ENCODE measurements at places on chromosomes 6 and 20.

GRCh38 chr6:12608016-12608860 is 108.3 kb upstream of the PHACTR1 start:
- no peak for DNase-seq

GRCh38 chr20:43702502-43702901 is 24.3 kb downstream of the GTSF1L start:
- DNase-seq = no peak

DNA sequence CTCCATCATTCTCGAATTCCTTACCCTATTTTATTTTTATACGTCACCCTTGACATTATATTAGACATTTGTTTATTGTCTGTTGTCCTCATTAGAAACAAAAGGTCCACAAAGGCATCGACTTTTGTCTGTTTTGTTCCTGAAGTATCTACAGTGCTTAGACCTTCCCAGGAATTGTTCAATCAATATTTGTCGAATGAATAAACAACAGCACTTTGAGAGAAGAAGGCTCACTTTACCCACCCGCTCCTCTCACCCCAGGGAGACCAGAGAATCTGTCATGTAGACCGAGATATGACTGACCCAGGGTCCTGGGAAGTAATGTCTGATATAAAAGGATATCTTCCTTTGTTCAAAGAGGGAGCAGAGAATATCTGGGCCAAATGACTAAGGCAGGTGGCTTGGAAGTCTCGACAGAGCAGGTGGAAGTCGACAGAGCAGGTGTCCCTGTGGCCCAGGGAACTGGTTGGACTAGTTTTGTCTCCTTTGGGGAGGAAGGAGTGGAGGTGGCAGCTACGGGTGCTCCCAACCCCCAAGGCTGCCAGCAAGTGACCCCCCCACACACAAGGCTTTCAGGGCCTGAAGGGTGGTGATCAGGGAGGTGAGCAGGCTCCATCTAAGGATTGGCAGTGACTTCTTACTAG is 14.8 kb upstream of the CHMP4B start:
- no peak for DNase-seq

GRCh38 chr20:44489223-44489622 is 13.5 kb downstream of the TTPAL start:
- DNase-seq = no peak

GRCh38 chr6:56649782-56650181 is 7.1 kb upstream of the DST start:
- no peak for DNase-seq

- DNase-seq = peak; percentile 54
These were observed 4.9 kb downstream of the BTBD3 start for GRCh38 chr20:11922561-11922960.

DNA sequence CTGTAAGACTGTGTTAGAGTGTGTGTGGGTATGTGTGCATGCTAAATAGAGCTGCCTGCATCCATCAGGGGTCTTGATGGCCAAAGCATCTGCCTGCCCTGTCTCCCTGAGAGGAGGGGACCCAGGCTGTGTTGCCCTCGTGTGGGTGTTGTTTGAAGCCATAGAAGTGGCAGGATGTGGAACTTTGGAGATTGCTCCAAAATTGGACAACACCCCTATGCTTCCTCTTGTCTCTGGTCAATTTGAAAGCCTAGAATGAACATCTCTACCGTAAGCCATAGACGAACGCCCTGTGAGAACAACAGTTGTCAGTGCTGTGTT is 82.6 kb downstream of the ASXL1 start:
- no peak for DNase-seq

DNA sequence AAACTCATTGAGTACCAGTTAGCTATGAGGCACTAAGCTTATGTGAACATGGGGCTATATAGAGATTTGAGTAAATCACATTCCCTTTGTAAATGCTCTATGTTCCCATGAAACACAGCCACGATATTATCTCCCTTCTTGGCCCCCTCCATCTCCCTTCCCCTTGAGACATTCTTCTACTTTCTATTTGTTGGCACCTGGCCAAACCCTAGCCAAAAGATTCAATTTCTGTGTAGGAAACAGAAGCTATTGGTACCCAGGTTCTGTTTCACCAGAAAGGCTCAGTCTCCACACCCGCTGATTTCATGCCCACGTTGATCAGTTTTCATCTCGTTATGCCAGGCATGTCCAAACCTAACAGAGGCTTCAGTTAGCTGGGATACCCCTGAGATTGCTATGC is 145.5 kb upstream of the LAMP5 start:
- DNase-seq = no peak

GRCh38 chr20:59693587-59693986 is 89.2 kb downstream of the PHACTR3 start:
- DNase-seq = no peak

DNA sequence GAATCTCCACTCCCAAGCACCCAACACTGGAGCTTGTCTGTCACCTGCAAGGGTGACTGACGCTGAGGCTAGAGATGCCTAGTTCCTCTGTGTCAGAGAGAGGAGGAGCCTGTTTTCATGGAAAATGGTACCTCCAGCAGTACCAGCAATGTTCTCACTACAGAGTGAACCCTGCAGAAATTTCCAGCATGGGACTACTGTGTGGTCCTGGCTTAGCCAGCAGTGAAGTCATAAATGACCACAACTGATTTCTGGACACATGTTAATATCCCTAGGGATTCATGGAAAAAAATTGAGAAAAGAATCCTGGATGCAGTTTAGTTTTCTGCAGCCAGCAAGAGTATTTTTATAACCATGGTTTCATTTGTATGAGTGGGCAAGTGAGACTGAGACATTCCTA is 468.1 kb downstream of the CD83 start:
- DNase-seq = no peak

DNA sequence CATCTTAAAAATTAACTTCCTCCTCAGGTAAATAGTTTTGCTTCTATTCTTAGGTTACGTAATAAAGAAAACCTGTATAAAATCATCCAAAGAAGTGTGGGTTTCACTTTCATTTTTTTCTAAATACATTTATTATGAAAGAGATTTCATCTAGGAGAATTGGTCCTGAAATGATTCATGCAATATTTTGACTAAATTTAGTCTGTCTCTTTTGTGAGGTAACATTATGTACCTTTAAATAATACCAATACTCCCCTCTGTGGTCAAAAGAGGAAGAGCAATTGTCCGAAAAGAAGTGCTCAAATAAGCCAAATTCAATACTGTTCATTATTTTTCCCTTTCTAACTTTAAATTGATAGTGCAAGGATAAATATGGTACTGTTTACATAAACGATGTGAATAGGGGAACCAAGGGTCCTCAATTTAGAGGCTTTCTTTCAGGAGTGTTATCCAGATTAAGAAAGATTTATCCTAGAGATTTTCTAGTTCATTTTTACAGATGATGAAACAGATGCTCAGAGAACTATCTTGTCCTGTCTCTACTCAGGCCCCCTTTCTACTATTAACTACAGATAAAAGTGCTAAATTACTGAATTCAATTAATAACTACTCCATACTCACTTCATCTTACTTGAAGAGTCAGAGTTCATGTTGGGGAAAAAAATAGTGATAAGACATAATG is 26.2 kb downstream of the CYP39A1 start:
- no peak for DNase-seq

- no peak for DNase-seq
These were observed 40.0 kb downstream of the MYLIP start for GRCh38 chr6:16168858-16169257.

GRCh38 chr6:144660561-144661115 is 375.5 kb downstream of the UTRN start:
- no peak for DNase-seq

- DNase-seq = no peak
These were observed 32.0 kb downstream of the CEP43 start for GRCh38 chr6:167031082-167031709.

- DNase-seq = no peak
These were observed 19.5 kb downstream of the KATNA1 start for GRCh38 chr6:149628875-149629510.

- no peak for DNase-seq
These were observed 101.4 kb downstream of the ZNF217 start for GRCh38 chr20:53492212-53492611.

DNA sequence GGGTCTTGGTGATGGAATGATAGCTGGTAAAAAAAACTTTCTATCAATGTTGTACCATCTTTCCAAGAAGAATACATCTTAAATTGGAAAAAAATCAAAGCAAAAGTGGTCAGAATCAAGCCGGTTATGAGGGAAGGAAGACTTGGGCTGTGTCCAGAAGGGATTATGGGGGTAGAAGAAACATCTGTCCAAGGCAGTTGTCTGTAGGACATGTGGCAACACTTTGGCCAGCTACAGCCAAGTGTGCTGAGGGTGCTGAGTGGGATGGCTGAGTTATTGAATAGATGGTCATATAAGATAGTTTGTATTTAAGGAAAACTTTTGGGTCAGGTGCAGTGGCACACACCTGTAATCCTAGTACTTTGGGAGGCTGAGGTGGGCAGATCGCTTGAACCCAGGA is 38.4 kb downstream of the INSM1 start:
- DNase-seq = no peak

DNA sequence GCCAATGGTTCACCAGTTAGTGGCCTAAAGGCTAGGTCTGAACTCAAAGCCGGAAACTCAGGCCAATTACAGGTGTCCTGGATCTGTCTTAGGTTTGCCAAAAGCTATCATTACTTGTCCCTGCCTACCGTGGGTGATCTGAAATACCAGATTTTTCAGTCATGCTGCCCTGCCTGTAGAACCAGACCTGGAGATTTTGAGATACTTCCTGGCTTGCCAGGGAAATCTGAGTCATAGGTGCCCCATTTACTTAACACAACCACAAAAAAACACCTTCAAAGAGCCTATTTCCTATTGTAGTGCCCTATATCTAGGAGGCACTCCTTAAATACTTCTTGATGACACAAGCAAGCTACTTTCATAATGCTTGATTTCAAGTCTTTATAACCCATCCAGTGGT is 13.9 kb upstream of the RANBP9 start:
- DNase-seq = no peak

DNA sequence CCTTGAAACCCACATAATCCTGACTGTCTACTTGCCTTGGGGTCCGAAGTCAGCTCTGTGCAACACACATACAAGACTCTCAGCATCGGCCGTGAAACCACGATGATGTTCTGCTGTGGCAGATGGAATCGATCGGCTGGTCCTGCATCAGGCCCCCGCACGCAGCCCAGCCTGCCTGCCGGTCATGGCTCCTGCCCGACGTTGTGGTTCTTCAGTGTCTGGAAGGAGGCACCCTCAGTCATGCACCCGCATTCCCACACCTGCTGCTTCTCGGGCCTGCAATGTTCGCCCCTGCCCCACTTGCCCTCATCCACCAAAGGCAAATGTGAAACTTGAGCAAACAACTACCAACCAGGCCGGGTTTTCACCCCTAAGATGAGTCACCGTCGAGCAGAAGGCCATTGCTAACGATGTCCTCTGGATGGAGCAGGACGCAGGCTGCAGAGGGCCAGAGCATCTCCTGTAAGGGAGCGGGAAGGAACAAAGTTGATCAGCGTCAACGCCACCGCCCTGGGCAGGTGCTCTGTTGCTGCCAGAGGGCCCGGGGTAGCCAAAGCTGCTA is 128.9 kb upstream of the PDE10A start:
- DNase-seq = peak; percentile 48

- DNase-seq = no peak
These were observed 49.0 kb downstream of the RIPOR3 start for GRCh38 chr20:50642288-50642803.

DNA sequence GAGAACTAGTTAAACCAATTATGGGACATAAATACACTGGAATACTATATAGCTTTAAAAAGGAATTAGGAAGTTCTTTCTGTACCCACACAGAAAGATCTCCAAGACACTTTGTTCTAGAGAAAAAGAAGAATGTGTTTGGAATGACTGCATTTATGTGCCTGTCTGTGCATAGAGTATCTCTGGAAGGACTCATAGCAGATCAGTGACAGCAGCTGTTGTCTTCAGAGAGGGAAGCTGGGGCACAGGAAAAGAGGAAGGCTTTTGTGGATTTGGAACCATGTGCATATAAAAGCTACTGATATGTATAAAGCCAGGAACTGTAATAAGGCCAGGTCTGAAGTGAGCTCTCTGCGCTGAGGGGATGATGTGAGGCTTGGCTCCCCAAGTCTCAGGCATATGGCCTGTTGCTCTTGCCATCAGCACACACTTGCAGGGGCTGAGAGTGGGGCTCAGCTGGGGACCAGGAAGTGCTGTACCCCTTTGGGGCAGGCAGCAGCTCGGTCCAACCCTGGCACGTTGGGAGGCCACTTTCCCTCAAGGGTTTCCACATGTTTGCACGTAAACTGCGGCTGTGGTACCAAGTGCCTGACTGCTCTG is 31.8 kb upstream of the CCDC167 start:
- no peak for DNase-seq

- no peak for DNase-seq
These were observed 98.0 kb downstream of the ANKRD6 start for GRCh38 chr6:89530982-89531381.

DNA sequence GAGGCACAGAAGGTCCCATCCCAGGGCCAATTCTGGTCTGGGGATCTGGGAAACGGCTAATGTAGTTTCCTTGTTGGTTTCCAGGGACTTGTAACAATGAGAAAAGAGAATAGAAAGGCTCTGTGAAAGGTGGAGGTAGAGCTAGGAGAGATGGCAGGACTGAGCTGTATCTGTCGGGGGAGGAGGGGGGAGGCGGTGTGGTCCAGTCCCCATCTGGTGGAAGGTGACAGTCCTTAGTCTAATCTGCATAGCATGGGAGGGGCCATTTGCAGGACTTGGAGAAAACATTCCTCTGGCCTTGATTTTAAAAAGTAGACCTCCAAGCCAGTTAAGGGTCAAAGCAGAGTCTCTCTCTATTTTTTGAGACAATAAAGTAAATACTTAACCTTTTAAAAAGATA is 137.1 kb downstream of the DNAH8 start:
- no peak for DNase-seq

- no peak for DNase-seq
These were observed 54.0 kb upstream of the PLN start for GRCh38 chr6:118494091-118494490.

- DNase-seq = no peak
These were observed 82.1 kb downstream of the GCNT2 start for GRCh38 chr6:10603219-10603618.

GRCh38 chr6:33192105-33192646 is at the start of gene COL11A2:
Gene COL11A2 (minus strand): TSS chr6:33192467. CDS start chr6:33192240, 227 bp downstream.
- peak; percentile 32 for DNase-seq

GRCh38 chr20:12942123-12942522 is 66.6 kb upstream of the SPTLC3 start:
- no peak for DNase-seq

GRCh38 chr6:166751051-166751595 is 124.1 kb upstream of the RPS6KA2 start:
- DNase-seq = peak; percentile 78

GRCh38 chr6:4518506-4518905 is 257.7 kb upstream of the CDYL start:
- DNase-seq = no peak

- no peak for DNase-seq
These were observed 396.2 kb upstream of the SLC35B3 start for GRCh38 chr6:8831366-8832152.

DNA sequence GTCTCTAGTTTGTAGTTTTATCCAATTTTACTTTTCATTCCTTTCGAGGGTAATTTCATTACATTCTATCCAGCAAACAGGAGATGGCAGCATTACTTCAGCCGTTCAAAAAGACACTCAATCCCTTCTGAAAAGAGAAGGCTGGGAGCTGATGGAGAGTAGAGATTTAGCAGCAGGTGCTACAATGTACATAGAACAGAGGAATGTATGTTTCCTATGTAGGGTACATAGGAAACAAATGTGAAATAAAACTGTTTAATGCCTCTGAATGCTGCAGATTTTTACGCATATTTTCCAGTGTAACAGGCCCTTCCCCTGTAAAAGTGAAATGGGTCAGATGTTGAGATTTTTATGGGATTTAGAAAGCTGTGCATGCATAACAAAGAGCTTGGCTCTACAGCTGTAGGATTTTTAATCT is 16.0 kb downstream of the RPS12 start:
- no peak for DNase-seq

GRCh38 chr6:95087394-95088097 is 489.8 kb upstream of the MANEA start:
- no peak for DNase-seq
